Stimulated activated CD8-positive, alpha-beta memory T cell treated with anti-CD3 and anti-CD28 coated beads, Interleukin-2, amount 100 ng/mL, for 1 hour (primary cell): ENCODE measurements at places on chromosomes 2 and 18.

DNA sequence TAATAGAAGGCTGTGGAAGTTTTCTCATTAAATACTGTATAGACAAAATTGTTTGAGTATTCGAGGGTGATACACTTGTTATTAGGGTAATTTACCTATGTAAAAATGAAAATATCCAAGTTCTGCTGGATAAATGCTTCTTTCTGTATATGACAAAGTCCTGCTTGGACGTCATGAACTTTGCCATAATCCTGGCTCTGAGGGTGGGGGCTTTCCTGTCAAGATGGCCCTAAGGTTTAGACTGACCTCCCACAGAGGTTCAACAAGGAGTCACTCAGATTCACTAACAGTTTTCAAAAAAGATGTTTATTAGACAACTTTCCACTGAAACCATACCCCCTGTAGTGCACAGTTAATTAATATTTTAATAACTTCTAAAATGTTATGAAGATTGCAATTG, 52.5 kb upstream of the NABP1 start:
- no peak for DNase-seq

GRCh38 chr2:193776988-193777387, 1582.3 kb upstream of the TMEFF2 start:
- DNase-seq: no peak

GRCh38 chr2:65724336-65724735, 291.9 kb upstream of the SPRED2 start:
- no peak for DNase-seq

DNA sequence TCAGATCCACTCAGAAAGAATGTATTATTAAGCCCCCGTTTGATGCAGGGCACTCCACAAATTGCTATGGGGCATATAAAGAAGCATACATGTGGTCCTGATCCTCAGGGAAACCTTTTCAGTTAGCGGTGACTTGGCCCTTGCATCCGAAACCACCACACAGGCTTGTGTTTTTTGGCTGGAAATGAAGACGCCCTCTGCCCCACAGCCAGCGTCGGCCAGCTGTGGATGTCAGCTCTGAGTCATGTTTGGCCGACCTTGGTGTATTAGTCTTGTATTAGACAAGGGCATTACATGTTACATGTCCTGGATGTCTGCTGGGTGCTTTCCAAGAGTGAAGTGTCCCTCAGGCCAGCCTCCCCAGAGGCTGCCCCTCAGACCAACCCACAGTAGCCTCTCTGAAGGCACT, 107.6 kb upstream of the MAP3K20 start:
- DNase-seq: no peak

DNA sequence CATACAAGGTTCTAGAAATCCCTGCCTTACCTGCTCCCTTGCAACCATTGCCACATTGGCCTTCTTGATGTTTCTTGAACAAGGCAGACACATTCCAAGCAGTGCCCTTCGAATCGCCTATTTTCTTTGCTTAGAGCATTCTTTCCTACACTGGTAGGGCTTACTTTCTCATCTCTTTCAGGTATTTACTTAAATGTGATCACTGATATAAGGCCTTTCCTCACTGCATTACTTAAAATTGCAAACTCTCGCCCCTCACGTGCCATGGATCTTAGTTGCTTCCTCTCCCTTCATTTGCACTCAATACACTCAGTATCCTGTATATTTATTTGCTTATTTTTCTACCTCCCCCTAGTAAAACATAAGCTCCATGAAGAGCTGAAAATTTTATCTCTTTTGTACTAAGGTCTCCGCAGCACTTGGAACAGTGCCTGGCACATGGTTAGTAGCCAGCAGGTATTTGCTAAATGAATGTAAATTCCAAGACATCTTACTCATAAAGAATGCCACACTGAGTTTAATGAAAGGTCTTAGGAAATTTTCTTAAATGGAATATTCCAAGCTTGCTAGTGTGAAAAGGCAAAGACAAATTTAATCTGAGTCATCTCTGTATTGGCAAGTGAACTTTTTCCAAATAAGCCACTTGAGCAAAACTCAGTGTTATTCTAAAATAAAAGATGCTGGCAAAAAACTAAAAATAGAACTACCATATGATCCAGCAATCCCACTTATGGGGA, 42.4 kb upstream of the FIGN start:
- DNase-seq: no peak

GRCh38 chr18:49029628-49030027, 78.9 kb upstream of the SMAD7 start:
- no peak for DNase-seq

GRCh38 chr2:39464864-39465263, 27.8 kb upstream of the MAP4K3 start:
- no peak for DNase-seq
